ENCODE measurements at places on chromosomes 11 and 22.

DNA sequence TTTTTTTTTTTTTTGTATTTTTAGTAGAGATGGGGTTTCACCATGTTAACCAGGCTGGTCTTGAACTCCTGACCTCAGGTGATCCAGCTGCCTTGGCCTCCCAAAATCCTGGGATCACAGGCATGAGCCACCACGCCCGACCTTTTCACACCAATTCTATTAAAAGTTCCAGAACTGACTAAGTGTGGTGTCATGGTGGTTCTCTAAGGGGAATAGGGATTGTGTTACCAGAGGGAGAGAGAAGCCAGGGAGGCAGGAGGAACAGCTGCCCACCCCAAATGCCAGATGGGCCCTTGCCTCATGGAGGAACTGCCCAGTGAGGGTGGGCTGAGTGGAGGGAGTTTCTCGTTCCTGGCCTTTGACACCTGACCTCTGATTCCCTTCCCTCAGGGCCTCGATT, 5.9 kb downstream of the RPS6KA4 start:
- no peak for DNase-seq

GRCh38 chr22:49007013-49007653, 820.5 kb downstream of the BRD1 start:
- no peak for DNase-seq

- DNase-seq: no peak
These were observed 10.0 kb downstream of the LGR4 start for GRCh38 chr11:27462543-27462942.

GRCh38 chr22:45650721-45651120, 20.9 kb upstream of the ATXN10 start:
- DNase-seq: no peak

DNA sequence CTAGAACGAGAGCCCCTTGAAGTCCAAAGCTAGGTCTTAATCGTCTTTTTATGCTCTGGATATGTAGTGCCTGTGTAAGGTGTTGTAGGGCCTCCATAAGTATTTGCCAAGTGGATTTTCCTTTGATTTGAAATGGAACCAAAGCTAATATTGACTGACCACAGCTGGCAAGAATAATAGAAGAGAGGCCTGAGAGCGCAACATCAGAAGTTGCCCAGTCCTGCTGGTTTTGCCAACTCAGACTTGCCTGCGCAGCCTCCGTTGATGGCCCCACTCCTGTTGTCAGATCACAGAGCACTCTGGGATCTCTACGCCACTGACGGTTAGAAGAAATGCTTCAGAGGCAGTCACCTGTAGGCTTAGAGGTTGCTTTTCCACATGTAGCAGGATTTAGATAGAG, 251.2 kb downstream of the TENM4 start:
- DNase-seq: no peak

GRCh38 chr11:134409552-134410429, 2.3 kb downstream of the B3GAT1 start:
- no peak for DNase-seq

- no peak for DNase-seq
These were observed 69.6 kb downstream of the KIAA1671 start for GRCh38 chr22:25021976-25022711.

GRCh38 chr11:120182790-120183491, 27.9 kb upstream of the OAF start:
- DNase-seq: no peak
